Fibroblast of skin of back (primary cell): ENCODE measurements at places on chromosomes 1 and 21.

GRCh38 chr1:224874775-224875174 is 54.7 kb upstream of the DNAH14 start:
- no peak for DNase-seq

- DNase-seq = peak; percentile 89
Measured at GRCh38 chr1:42936309-42937078, 22.2 kb downstream of the SLC2A1 start.

DNA sequence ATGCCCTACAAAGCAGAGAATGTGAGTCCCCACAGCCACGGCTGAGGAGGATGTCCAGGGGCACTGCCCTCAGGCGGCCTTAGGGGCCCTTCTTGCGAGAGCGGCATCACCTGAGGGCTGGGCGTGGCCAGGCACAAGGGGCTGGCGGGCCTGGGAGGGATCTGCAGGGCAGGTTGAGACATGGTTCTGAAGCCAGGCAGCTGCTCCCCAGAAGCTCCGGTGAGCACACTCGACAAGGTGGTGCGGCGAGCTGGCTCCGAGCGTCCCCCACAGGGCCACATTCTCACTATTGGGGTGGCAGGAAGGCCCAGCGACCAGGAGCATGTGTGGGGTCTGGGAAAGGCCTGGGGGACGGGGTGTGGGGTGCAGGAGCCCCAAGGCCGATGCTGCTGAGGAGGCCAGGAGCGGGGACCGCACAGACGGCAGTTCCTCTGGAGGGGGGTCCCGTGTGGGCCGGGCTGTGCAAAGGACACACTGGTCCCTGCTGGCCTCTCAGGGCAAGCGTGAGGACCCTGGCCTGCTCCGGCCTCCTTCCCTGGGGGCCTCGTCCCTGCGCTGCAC is 47.2 kb downstream of the MORN1 start:
- no peak for DNase-seq

- no peak for DNase-seq
Measured at GRCh38 chr21:25949701-25950100, 214.9 kb downstream of the GABPA start.

- DNase-seq = no peak
Measured at GRCh38 chr1:65323246-65323645, 13.9 kb downstream of the DNAJC6 start.

GRCh38 chr1:162670928-162671663 is 38.8 kb downstream of the DDR2 start:
- DNase-seq = peak; percentile 87

GRCh38 chr1:44645476-44646244 is 28.6 kb downstream of the TMEM53 start:
- DNase-seq = no peak

DNA sequence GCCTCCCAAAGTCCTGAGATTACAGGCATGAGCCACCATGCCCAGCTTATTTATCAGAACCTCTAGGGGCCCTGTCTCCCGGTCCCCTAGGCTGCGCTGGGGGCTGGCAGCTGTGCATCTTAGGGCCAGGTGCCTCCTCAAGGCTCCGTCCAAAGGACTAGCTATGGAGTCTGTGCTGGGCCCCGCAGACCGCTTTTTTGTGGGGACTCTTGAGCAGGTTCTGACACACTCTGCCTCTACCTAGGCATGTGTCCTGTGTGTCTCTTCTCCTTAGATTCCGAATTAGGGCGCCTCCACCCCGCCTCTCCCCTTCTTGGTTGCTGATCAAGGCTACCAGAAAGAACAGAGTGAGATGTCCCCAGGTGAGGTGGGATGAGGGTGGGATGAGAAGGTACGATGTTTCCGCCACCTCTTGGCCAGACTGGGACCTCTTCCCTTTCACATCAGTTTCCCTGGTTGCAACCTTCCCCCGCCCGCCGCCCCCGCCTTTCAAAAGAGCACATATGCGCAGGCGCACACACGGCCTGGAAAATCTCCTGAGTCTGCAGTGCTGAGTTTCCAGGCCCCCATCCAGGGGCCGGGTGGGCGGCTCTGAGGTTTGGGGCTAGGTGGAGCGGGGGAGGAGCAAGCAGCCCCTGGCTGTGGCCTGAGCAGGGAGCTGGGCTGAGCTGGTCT is 5.0 kb upstream of the PTPN7 start:
- DNase-seq = no peak

- no peak for DNase-seq
Measured at GRCh38 chr1:114499478-114499877, 11.5 kb downstream of the TRIM33 start.

- peak; percentile 81 for DNase-seq
Measured at GRCh38 chr1:214842856-214843255, 239.7 kb upstream of the KCNK2 start.
